Stimulated activated CD4-positive, alpha-beta T cell treated with anti-CD3 and anti-CD28 coated beads, Interleukin-4, amount 100 ng/mL, for 4 hours (primary cell): ENCODE measurements at places on chromosomes 16 and 17.

GRCh38 chr16:14388243-14388642, 241.8 kb downstream of the PARN start:
- DNase-seq = no peak

DNA sequence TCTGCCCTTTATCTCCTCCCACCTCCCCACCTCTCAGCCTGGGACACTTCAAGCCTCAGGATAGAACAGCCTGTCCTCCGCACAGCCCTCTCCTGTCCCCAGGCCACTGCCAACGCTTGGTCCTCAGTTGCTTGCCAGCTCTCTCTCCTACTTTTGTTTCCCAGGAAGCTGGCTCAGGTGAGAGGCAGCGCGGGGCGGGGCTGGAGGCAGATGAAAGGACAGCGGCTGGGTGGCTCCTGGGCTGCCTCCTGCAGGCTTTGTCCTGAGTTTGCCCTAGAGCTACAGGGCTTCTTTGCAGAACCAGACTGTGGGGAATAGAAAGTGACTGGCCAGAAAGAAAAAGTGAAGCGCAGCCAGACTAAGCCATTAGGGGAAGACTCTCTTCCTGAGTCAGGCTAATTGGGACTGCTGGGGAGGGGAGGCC, 48.2 kb upstream of the CDC42EP4 start:
- DNase-seq = no peak

DNA sequence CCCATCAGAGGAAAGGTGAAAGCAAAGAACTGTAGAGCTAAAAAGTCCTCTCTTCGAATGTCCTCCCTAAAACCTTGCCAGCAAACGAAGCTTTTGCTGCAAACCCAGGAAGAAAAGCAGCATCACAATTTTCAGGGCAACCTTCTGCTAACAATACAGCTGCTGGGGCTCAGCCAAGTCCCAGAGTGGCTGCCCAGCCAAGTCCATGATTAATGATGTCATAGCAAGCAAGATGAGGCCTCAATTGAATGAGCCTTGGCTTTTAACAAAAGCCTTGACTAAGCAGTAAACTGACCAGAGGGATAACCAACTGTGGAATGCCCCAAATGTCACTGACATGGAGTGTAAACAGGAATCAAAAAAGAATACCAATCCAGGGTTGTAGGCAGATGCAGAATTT, 342.7 kb downstream of the PMP22 start:
- DNase-seq = no peak

DNA sequence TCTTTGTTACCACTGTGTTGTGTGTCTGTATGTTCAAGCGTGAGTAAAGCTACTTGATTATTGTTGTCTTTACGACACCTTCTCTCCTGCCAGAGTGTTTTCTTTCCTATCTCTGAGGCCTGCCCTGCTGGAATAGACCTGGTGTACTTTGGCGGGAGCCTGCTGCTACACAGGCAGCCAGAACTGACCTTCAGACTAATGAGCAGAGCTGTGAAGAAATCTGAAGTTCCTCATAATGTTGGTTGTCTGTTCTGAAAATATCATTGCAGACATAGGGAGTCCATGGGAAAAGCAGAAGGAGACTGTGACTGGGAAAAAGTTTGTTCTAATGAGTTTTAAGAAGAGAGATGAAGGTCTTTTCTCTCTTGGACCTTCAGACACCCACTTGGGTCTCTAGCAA, 9.8 kb downstream of the RHOT1 start:
- DNase-seq = no peak

DNA sequence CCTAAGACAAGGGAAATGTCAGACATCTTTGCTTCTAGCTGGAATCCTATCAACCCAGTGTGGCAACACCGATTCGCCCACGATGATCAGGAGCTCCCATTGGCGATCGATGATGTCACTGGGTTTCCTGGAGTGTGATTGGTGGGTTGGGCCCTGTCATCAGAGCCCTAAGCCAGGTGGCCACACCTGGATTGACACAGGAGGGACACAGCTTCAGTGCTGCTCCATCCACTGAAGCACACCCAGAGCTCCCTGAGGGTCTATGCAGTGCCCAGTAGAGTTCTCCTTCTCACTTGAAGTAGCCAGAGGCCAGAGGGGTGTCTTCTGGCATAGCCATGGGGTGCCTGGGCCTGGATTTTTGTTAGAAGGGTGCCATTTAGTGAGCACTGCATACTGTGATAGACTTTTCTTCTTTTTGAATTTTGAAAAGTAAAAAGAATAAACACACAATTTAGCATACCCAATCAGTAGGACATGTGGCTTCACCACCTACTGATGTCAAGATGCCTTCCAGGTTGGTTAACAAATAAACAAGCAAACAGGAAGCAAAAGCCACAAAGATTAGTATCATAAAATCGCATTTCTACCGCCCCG, 77.6 kb downstream of the CMIP start:
- DNase-seq = no peak

DNA sequence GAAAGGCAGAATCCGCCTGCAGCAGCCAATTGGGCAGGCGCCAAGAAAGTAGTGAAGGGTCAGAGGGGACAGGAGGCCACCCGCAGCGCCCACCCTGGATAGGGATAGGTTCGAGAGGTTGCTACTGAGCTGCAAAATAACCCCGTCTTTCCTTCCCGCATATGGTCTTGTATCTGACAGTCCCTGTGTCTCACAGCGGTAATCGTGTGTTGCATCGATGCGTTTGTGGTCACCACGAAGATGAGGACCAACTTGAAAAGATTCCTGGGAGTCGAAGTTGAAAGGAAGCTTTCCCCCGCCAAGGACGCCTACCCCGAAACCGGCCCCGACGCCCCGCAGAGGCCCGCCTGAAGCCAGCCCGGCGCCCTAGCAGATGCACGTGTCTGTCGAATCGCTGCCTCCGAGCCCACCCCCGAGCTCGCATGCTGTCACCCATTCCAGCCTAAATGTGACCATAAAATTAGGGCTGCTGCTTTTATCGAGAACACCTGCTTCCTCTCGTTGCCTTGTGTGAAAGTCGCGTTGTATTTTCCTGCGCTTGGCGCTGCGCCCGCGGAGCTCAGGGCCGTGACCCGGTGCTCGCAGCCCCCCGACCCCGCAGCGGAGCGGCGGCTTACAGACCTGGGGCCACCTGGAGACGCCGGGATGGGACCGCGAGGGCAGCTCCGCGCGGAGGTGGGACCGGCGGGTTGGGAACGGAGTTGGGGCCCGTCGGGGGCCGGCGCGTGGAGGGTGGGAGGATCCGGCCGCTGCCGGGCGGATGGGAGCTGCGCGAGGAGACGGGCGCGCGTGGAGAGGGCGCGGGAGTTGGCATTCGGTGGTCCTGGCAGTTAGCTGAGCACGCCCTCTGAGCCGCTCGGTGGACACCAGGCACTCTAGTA, at the start of gene CMTM2:
CMTM2 (plus strand) TSS at position 813 of the 881 bp plus-strand sequence. CDS start 145 bp downstream, outside the sequence.
- peak; percentile 7 for DNase-seq

DNA sequence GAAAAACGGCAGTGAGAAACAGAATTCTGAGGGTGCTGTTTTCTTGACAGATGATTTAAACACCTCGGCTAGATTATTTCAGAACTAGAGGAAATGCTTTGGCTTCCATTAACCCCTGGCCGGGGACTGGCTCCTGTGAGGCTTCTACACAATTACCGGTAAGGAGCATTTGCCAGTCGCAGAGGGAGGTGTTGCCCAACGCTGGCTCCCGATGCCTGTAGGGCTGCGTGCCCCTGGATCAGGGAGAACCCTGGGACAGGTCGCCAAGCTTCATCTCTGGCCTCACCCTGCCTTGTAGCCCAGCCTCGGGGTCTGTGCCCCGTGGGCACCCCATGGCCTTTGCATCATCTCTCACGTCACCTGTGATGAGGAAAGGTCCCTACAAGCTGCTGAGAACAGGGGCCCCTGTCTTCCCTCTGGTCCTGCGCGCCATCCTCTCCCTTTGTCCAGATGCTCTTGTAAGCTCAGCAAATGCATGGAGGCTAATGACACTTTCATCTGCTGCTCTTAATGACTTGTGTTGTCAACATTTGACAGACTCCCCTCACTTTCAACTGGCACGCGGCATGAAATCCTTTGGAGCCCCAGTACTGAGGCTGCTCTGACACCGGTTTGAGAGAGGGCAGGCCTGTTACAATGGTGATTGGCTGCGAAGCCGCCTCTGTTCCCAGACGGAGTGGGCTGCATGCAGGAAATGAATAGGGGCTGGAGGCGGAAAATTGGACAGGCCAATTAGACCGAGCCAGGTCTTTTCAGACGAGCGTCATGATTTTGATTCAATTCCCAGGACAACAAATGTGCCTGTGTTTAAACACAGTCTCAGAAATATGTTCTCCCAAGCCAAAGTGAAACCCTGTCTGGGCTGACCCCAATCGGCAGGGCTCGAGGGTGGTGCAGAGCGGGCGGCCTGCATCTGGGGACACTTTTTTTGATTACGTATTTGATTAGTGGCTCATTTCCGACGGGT, 85.5 kb upstream of the DOC2B start:
- no peak for DNase-seq

DNA sequence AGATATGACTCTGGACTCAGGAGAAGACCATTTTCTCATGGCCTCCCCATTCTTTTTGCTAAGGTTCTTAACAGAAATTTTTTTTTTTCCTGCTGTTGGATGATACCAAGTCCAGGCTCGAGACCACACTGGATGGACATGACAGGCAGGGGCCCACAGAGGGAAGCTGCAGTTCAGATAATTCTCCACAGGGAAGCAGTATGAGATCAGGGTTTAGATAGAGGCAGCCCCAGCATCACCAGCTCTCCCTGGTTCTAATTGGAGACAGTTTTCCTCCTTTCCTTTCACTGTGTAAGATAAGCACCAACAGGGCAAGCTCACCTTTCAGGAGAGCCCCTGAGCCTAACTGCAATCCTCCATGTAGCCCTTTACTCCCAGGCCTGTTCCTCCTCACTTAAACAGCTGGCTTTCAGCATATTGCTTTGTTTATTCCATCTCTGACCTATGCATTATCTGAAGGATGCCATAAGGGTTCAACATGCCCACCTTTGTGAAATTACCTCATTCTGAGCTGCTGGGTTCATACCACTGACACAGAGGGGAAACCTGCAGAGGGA, 108.1 kb downstream of the SNX11 start:
- DNase-seq = no peak

- DNase-seq = no peak
These were observed 42.3 kb downstream of the HNF1B start for GRCh38 chr17:37702598-37702997.

DNA sequence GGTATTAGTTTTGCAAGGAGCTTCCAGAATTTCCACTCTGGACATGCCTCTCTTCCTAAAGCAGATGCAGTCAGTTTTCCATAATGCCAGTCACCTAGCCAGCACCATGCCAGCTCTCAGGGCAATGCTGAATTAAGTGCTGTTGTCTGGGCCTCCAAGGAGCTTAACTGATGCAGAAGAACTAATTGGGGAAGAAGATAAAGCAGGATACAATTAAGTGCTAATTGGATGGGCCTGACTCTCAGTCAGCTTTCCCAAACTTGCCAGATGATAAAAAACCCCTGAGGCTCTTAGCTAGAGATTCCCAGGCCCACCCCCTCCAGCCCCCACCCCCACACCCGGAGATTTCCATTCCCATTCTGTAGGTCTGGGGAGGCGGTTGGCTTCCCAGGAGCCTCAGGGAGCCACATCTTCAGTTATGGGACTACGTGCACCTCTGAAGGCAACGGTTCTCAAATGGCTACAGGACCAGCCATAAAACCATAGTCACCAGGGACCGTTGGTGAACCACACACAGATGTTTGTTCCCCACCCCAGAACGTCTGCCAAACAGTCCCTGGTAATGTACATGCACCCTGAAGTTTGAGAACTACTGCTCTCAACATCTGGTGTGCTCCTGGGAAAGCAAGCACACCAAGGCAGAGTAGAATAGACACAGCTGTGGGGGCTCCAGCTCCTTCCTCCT, 499.1 kb upstream of the CDH5 start:
- no peak for DNase-seq

- no peak for DNase-seq
These were observed 2.1 kb downstream of the ACD start for GRCh38 chr16:67657751-67658518.

DNA sequence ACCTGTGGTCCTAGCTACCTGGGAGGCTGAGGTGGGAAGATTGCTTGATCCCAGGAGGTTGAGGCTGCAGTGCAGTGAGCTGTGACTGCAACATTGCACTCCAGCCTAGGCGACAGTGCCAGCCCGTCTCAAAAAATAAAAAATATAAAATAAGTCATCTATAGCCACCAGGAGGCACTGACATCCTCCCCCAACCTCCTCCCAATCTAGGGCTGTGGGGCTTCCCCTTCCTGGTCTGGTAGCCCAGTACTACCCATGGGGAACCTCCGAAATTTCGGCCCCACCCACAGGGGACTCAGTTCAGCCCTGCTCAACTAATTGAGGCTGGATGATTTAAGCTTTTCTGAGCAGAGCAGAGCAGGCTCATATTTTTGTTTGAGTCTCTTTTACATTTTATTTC, 3.2 kb downstream of the ZSCAN10 start:
- DNase-seq = peak; percentile 50

DNA sequence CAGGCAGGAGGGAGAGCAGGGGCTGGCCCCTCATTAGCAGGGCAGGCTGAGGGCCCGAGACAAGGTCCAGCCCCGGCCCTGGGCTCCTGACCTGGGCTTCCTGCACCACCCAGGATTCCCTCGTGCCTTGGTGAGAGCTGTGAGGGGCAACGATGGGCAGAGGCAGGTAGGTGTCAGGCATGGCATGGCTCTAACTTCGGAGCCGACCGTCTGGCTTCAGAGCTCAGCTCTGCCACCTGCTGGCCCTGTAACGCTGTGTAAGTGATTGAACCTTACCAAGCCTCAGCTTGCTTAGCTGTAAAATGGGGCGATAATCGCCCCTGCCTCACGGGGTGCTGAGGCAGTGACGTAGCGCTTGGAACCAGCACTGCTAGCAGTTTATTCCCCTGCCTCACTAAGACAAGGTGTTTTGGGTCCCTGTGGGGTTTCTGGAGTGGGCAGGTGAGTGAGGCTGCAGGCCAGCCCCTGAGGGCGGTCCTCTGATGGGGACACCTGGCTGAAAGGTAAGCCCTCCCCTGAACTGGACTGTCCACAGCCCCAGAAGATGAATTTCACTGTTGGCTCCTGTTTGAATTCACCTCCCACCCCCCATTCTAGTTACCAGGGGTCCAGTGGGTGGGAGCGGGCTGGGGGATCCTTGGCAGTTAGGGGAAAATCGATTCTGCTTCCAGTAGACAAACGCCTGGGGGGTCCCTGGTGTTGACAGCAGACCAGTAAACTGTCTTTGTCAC, 184.8 kb upstream of the GSE1 start:
- peak; percentile 11 for DNase-seq

GRCh38 chr17:28574526-28574925, 2.2 kb downstream of the ALDOC start:
- no peak for DNase-seq

GRCh38 chr17:40980596-40980995, 3.5 kb downstream of the KRT40 start:
- DNase-seq = no peak

DNA sequence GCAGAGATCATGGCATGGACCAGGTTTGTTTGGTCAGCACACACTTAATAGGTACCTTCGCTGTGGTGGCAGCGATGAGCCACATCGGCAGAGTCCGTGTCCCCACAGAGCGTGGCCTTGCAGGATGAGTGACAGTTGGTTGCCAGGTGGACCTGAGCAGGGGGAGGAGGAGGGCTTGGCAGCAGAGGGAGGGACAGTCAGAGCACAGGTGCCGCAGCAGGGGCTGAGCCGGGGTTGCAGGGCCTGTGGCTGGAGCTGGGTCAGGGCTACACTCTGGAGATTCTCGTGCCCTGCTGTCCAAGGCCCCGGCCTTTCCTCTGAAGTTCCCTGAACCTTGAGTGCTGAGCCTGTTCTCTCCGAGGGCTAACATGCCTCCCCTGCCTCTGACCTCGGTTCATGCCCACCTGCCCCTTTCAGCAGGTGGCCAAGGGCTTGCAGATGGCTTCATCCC, 24.8 kb downstream of the POLR3E start:
- DNase-seq = no peak

GRCh38 chr16:301950-302349, 19.0 kb downstream of the PDIA2 start:
- DNase-seq = no peak
